ENCODE measurements at places on chromosomes 16 and 17.

DNA sequence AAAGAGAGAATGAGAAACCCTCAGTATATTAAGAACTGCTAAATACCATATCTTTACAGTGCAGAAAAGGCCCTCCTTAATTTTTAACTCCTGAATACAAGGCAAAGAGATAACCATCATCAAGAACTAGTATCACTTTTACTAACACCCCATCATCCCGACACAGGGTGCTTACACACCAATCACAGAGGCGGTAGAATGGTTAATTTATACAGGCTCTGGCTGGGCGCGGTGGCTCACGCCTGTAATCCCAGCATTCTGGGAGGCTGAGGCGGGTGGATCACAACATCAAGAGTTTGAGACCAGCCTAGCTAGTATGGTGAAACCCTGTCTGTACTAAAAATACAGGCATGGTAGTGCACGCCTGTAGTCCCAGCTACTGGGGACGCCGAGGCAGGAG, 4.2 kb downstream of the PSMD12 start:
- DNase-seq = no peak

DNA sequence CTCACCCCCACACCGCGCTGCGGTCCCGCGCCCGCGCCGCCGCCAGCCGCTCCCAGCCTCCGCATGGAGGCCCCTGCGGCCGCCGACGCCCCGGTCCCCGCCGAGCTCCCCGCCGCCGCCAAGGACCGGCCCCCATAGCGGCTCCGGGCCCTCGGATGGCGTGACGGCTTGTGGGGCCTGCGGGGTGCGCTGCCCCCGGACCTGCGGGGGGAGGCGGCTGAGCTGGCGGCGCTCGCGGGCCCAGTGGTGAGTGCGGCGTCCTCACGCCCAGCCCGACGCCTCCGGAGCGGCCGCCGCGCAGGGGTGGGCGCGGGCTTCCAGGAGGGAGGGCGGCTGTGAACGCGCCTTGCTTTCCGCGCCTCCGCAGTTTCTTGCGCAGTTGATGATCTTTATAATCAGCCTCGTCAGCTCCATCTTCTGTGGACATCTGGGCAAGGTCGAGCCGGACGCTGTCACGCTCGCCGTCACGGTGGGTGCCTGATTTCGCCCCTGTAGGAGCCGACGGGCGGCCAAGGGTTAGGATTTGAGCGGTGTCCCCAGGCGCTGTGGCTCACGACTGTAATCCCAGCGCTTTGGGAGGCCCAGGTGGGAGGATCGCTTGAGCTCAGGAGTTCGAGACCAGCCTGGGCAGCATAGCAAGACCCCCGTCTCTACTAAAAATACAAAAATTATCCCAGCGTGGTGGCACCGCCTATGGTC, 46.4 kb downstream of the SLC47A1 start:
- no peak for DNase-seq

GRCh38 chr16:54879681-54880080, 51.0 kb upstream of the IRX5 start:
- DNase-seq = no peak

DNA sequence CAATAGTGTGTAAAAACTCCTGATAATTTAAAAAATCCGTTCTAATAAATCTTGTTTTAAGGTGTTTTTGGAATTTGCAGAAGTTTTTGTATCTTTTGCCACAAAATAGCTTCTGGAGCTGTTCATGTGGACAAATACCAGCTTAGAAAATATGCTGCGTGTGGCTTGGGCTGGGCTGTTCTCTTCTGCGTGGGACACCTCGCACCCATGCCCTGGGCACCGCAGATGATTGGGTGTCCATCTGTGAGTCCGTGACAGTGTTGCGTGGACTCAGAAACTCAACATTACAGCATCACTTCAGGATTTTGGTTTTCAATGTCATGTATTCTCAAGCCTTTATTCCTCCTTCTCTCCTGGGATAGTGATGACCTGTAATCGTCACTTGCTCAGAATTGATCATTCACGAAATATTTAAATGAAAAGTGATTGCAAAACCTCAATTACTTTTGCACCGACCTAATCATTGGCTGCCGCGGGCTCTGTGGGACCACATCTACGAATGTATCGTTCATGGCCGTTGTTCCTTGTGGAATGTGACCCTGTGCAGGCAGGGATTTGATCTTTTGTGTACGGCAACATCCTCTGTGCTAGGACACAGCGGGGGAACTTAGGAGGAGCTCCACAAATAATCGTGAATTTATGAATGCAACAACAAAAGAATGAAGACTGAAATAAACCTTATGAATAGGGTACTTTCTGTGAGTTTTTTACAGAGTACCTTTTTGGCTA, 210.3 kb upstream of the FOXF1 start:
- DNase-seq = no peak

GRCh38 chr17:20200016-20200795, 191.0 kb downstream of the SPECC1 start:
- DNase-seq = no peak

GRCh38 chr16:7584561-7584960, 251.9 kb downstream of the RBFOX1 start:
- DNase-seq = no peak

GRCh38 chr17:393806-394717, 41.5 kb upstream of the RPH3AL start:
- DNase-seq = no peak

- DNase-seq = no peak
These were observed 241.4 kb upstream of the DYNLRB2 start for GRCh38 chr16:80299416-80299815.

- DNase-seq = no peak
These were observed 688.2 kb upstream of the KIF2B start for GRCh38 chr17:53134548-53134947.

GRCh38 chr16:27421961-27422740, 20.2 kb downstream of the IL21R start:
- no peak for DNase-seq

- no peak for DNase-seq
These were observed 1.9 kb downstream of the RAP1GAP2 start for GRCh38 chr17:2798188-2798587.

DNA sequence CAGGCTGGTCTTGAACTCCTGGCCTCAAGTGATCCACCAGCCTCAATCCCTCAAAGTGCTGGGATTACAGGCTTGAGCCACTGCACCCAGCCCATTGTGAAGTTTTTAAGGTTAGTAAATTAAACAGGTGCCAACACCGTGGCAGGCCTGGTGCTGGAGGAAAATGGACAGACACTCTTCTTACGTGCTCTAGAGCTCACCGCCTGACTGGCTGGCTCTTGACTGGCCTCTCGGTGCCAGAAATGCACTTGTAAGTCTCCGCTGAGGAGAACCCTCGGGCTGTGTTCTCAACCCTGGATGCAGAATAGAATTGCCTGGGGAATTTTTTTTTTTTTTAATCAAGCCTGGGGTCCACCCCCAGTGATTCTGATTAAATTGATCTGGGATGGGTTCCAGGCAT, 10.3 kb upstream of the HAS3 start:
- DNase-seq = no peak

DNA sequence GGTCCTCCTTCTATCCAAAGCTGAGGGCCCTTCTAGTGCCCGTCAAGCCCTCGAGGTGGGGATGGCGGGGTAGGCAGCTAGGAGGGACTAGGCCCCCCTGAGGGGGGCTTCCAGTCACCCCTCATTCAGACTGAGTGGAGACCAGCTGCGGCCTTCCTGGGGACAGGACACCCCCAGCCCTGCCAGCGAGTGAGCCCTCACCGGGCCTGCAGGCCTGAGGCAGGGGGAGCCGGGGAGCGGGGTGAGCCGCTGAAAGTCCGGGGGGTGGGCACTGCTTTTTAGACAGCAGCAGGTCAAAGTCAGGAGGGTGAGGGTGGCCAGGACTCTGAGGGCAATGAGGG, 8.7 kb upstream of the KREMEN2 start:
- no peak for DNase-seq

GRCh38 chr16:49127103-49127502, 154.5 kb downstream of the CBLN1 start:
- no peak for DNase-seq

GRCh38 chr17:68057531-68057952, 22.0 kb downstream of the KPNA2 start:
- DNase-seq = no peak

- DNase-seq = no peak
These were observed 2.6 kb downstream of the AOC3 start for GRCh38 chr17:42853597-42853967.

DNA sequence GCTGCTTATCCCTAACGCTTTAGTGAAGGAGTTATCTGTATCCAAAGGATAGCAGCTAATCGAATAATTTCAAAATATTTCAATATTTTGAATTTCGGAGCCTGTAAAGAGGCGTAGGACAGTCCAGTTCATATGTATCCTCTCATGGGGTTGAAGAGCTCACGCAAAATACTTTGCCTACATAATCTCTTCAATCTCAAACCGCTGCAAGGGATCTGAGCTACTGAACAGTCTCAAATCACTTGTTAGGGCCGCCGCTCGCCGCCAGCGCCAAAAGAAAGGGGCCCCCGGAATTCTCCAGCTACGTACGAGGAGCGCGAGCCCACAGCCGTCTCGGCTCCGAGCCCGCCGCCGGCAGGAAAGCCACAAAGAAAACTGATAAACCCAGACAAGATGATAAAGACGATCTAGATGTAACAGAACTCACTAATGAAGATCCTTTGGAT, 601 bp upstream of the RFWD3 start:
- no peak for DNase-seq

DNA sequence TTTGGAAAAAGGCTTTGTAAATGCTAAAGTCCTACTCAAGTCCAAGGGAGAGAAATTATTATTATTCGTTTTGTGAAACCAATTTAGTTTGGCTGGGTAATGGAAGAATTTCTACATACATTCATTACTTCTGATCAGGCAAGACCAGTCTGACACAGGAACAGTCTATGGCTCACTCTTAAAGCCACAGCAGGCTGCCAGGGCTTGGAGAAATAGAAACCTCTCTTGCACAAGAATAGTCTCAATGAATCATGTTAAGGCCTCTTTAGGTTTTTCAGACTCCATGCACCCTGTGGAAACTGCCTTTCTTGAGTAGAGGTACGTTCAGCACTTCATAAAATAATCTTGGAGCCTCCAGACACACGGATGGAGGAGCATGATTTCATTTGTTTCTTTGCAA, 167.7 kb downstream of the IRX3 start:
- no peak for DNase-seq

DNA sequence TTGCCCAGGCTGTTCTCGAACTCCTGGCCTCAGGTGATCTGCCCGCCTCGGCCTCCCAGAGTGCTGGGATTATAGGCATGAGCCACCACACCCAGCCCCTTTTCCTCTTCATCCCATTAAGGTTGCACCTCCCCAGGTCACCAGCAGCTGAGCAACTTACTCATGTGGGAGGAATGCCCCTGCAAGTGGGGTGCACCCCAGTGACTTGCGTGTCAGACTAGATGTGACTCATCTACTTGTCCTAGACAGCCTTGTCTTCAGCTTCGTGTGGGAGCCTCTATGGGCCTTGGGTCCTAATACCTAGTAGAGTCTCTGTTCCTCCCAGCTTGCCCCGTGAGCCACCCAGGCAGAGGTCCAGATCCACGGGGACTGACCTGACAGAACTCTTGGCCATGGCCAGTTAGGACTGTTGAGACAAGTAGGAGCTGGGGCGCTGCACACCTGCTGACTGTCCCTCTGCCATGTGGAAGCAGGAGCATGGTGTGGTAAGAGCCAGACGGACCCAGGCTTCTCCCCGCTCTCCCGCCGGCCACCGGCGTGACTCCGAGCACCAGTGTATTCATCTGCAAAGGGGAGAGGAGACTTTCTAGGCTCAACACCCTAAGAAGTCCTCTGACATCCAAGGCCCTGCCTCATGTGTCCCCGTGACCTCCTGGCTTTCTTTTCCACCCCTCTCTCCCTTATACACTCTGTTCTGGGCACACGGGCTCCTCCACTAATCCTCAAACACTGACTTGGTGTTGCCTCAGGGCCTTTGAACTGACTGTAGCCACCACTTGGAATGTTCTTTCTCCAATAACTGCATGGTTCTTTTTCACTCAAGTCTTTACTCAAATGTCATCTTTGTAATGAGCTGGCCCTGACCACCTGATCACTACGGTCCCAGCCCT, 11.6 kb upstream of the CBX4 start:
- DNase-seq = no peak

DNA sequence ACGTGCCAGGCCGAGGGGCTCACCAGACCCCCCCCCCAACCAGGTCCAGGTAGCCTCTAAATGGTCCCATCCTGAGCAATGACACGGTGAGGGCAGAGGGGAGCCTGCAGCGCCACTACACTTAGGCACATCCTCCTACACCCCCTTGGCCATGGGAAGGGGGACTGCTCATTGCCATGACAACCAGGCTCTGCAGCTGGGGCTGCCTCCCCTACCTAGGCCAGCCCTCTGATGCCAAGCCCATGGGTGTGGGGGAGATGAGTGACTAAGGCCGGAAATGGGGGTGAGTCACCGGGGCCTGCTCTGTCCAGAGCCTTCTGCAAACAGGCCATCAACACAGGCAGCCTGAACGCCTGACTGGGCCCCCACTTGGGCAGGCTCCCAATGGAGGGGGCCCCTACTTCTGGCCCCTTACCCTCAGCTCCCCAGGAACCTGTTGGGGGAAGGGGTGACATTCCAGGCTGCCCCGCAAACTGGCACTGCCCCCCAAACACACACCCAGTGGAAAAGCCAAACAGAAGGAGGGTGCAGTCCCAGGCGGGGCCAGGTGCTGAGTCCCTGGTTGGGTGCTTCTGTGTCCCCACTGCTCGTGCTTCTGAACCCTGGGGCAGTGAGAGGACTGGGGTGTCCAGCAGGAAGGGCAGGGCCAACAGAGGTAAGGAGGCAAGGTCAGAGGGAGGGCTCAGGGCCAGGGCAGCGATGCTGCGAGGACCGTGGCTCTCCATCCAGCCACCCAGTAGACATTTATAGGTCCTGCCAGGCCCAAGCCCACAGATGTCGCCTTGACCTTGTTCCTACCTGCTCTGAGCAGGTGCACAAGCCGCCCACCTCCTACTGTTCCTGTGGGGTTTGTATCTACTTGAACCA, 8.2 kb downstream of the PLCD3 start:
- no peak for DNase-seq

- no peak for DNase-seq
These were observed 14.3 kb downstream of the KPNB1 start for GRCh38 chr17:47663912-47664623.

DNA sequence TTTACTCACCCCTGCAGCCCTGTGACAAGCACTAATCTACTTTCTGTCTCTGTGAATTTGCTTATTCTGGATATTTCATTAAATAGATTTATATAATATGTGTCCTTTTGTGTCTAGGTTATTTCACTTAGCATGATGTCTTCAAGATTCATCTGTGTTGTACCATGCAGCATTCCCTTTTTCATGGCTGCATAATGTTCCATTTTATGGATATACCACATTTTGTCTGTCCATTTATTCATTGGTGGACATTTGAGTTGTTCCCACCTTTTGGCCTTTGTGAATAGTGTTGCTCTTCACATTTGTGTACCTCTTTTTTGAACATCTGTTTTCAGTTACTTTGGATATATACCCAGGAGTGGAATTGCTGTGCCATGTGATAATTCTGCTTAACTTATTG, 110.3 kb downstream of the ELAC2 start:
- no peak for DNase-seq
